NCI-H2171 (cell line): ENCODE measurements at places on chromosomes 7 and 10.

DNA sequence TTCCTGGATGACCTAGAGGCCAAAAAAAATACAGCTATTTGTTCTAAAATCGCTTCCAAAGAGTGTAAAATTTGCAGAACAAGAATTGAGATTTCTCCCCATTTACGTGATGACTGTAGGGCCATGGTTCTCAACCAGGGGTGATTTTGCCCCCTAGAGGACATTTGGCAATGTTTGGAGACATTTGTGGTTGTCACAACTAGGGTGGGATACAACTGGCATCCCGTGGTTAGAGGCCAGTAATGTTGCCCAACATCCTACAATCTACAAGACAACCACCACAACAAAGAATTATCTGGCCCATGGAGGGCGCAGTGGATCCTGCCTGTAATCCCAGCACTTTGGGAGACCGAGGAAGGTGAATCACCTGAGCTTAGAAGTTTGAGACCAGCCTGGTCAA, 22.8 kb upstream of the MALSU1 start:
- no peak for DNase-seq

DNA sequence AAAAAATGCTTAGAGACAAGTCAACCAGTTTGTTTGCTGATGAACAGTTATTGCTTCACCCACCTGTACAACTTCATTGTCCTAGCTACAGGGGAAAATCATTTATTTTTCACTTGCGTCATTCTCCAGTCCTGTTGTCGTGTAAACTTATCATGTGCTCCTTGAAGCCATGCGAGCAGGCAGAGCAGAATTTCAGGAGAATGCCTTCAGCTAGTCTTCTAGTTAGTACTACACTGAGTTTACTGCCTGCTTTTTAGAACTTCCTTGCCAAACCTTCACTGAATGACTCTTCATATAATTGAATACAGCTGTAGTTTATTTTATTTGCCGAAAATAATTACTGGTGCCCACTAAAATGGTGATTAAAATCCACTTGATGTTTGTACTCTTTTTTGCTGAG, 15.6 kb downstream of the RPA3 start:
- DNase-seq = no peak

DNA sequence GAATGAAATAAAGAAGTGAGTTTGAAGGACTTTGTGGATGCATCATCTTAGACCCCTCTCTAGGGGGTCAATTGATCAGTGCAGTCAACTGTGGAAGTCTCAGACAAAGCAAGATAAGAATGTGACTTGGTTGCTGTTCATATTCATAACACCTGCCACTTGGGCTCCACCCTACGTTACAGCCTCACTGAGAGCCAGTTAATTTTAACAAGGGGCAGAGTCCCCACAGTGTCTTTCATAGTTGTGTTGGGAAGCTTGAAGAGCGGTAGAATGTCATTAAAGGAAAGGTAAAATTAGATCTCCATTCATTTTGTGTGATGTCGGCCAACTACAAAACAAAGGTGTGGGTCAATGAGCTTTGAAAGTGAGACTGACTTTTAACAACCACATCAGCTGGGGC, 442.1 kb upstream of the C7orf33 start:
- DNase-seq = no peak

DNA sequence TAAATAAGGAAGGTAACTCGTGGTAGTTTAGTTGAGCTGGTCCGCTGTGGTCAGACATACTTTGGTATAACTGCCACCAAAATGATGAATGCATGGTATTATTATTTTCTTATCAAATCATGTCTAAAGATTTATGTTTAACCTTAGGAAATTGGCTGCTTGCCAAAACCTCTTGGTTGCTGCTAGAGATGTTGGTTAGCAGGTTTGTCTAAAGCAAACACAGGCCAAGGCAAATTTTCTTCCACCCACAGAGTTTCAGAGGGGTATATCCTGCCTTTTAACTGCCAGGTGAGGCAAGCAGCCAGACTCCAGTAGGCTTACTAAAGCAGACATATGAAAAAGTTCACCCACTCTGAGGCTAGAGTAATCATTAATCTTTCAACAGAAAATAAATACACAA, 101.4 kb downstream of the SEMA3E start:
- peak; percentile 5 for DNase-seq

- DNase-seq = no peak
Observed at GRCh38 chr10:86287110-86287793, 79.3 kb downstream of the GRID1 start.

- DNase-seq = no peak
Observed at GRCh38 chr7:29865526-29865925, 59.2 kb downstream of the WIPF3 start.

GRCh38 chr7:74092964-74093471, 9.4 kb downstream of the LIMK1 start:
- DNase-seq = no peak

- DNase-seq = no peak
Observed at GRCh38 chr10:80755893-80756292, 218.2 kb downstream of the SH2D4B start.

DNA sequence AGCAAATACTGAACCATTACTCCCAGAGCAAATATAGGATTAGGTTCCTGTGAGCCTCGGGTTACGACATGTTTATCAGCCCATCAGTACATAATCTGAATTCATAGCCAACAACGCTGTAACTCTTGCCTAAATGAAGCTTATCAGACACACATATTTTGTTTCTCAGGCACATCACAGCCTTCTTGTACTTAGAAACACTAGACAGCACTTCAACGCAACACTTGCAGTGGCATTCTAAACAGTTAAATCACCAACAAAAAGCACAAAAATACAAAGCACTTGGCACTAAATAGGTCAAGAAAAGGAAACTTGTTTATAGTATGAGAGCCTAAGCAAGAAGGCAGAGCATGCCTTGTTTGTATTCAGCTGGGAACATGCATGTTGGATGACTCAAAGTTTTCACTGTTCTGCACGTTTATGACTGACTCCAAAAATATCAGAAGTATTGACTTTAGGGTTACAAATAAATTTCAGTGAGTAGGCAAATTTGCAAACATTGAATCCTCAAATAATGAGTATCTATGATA, 75.0 kb downstream of the VPS50 start:
- DNase-seq = no peak

- DNase-seq = no peak
Observed at GRCh38 chr7:106570146-106570545, 90.8 kb downstream of the CCDC71L start.

DNA sequence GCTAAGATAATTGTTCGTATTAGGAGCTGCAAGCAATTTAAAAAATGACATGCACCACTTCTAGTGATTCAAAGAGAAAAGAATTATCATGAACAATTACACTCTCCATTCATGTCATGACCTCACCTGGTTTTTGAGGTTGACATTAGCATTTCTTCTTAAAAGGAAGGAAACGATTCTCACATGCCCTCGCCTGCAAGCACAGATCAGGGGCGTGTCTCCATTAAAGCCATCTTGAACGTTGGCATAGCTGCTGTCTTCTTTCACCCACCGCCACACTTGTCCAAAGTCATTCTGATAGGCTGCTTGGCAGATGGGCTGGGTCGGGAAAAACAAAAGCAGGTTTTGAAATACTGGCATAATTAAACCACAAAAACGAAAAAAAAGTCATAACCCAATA, 19.9 kb downstream of the ANKRD22 start:
- DNase-seq = no peak

DNA sequence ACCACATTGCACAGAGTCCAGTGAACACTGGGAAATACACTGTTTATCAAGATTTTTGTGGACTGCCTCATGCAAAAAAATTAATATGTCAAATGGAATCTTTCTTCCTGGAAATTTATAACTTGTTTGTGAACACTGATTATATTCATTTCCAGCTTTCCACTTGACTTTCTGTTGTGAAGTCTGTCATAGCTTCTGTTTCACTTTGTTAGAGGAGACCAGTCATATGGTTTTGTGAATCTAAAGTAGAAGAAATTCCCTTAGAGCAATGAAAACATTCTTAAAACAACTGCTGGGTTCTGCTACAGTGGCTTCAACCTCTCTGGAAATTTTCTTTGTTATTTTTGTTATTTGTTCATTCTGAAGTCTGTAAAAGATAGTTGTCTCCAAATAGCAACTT, 349.5 kb upstream of the NFE2L3 start:
- DNase-seq = no peak

GRCh38 chr7:90473814-90474213, 4.4 kb downstream of the PTTG1IP2 start:
- no peak for DNase-seq

- DNase-seq = no peak
Observed at GRCh38 chr10:36488579-36488978, 636.8 kb upstream of the ANKRD30A start.

- no peak for DNase-seq
Observed at GRCh38 chr7:17009007-17009719, 127.4 kb upstream of the AGR3 start.

DNA sequence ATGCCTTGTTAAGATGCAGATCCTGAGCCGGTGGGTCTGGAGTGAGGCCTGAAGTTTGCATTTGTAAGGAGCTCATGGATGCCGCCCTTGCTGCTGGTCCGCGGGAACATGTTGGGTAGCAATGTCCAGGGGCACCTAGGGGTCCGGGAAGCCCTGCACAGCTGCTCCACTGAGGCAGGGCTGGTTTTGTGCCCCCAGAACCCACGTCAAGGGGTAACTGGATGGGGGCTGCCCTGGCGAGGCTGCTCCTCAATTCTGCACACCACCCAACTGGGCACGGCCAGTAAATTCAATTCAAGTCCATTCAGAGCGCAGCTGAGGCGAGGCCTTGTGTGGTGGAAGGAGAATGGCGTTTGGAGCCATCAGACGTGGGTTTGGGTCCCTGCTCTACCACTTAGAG, 246.3 kb upstream of the PITRM1 start:
- no peak for DNase-seq

GRCh38 chr7:995571-995970, 12.6 kb downstream of the CYP2W1 start:
- DNase-seq = no peak

DNA sequence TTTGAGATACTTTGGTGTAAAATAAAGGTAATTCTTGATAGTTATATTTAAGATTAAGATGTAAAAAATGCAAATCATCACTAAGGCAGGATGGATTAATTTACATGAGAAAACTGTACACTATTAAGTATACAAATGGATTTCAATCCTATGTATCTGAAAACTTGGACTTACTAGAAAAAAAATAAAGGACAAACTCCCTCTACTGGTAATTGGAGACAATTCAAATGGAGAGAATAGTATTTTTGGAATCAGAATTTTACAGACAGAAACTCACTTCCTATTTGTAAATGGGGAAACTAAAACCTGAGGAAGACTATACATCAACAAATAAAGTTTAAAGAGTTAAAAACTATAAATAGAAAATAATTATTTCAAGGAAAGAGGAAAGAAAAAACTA, 62.6 kb downstream of the CUL2 start:
- DNase-seq = no peak

DNA sequence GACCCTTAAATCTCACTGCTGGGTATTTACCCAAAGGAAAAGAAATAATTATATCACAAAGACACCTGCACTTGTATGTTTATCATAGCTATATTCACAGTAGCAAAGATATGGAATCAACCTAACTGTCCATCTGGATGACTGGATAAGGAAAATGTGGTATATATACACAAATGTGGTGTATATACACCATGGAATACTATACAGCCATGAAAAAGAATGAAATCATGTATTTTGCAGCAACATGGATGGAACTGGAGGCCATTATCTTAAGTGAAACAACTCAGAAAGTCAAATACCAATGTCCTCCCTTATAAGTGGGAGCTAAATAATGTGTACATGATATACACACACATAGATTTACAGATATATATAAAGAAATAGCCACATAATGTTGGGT, 168.2 kb downstream of the SH2D4B start:
- DNase-seq = no peak

DNA sequence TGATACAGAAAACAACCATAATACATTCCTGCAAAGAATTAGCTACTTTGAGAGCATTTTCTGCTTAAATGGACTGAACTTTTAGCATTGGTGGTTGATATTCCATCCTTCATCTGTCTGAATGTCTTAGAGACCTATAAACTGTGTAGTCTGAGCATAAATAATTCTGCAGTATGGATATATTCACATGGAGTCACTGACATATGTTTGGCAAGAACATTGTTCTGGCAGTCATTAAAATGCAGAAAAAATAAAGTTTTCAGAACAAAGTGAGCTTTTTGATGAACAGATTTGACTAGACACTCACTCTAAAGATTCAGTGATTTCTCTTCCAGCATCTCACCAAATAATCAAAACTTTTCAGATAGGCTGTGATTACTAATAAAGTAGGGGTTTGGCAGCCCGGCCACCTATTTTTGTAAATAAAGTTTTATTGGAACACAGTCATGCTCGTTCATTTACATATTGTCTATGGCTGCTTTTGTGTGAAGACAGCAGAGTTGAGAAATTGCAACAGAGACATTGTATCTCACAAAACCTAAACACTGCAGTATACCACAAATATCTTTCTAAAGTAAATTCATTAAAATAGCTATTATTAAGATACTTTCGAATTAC, 44.1 kb upstream of the RAPGEF5 start:
- DNase-seq = no peak

DNA sequence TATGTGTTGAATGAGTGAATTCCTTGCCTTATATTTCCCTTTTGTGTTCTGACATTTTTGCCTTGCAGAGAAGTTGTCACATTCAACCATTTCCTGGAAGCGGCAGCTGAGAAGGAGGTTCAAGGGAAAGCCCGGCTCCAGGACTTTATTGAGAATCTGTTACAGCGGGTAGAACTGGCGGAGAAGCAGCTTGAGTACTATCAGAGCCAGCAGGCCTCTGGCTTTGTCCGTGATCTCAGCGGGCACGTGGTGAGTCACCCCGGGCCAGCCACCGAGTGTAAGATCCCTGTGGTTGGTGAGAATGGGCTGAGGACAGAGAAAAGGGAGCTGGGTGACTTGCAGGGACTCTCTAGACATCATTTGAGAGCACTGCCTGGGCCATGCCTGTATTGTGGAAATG, 14.2 kb downstream of the ZNF365 start:
- no peak for DNase-seq

DNA sequence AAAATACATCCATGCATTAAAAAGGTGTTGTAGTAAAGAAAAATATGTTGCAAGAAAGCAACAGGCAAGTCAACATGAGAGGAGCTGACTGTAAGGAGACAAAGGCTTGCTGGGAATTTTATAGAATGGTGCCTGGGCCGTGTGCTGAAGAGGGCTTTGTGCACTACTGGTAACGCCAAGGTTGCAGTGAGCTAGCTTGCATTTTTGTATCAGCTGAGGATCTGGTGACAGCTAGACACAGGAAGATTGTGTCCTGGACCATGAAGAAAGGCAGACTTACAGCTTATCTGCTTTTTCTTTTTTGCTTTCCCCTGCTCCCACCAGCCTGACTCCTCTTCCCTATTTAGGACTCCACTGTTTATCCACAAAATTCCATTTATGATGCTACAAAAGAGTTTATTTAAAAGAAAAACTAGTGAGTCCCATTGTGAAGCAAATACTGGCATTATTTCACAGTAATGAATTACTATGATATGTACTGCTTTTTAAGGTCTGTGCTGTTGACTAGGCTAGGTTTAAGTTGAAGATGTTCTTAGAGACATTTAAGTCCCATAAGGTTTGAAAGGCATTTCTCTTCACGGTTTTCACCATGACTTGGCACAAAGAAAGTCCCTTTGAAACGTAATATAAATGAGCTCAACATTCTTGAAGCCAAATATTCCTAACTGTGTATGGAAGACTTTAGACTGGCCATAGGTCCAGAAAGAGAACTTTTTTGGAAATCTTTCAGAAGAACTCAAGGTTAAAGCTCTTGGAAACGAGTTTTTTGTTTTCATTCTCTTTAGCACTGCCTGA, 88.6 kb downstream of the SEC23IP start:
- DNase-seq = no peak
